ENCODE measurements at places on chromosomes 5 and 9.
A peak's percentile ranks its signal among the peaks of the same experiment; 100 is the strongest.

GRCh38 chr5:75862872-75863271 is 145.6 kb upstream of the POC5 start:
- no peak for DNase-seq

DNA sequence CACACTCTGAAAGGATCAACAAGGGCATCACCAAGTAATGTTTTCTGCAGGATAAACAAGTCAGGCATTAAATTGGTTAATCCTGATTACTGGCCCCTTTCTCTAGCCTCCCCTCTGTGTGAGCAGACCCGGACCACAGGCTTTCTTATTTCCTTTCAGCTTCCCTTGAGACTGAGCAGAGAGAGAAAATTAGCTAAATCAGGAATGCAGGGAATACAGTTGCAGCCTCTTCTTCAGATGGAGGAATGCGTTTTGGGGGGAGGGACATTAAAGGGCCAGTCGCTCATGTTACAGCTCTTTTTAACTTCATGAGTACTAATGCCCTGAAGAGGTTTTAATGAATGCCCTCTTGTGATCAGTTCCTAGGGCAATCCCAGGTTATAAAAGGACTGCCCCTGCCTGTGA is 19.8 kb downstream of the PCDHAC2 start:
- no peak for DNase-seq

DNA sequence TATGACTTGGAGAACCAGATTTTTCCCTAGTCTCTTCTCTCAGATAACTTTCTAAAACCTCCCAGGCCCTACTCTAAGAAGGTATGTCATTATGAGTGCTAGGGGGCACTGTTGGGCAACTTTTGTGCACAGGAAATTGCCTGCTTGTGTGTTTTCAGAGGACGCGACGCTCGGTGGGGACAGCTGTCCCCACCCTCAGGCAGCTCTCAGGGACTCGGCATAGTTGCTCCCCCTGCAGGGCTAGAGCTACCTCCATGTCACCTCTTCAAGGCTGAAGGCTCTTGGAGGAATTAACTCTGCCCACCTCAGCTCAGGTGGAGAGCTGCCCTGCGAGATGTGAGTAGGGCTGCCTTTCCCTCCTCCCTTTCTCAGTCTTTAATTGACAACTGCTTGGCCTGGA is 10.2 kb upstream of the TIFAB start:
- peak; percentile 91 for DNase-seq

- no peak for DNase-seq
Measured at GRCh38 chr9:101307051-101307450, 77.8 kb downstream of the BAAT start.

- DNase-seq: no peak
Measured at GRCh38 chr5:59449905-59450644, 443.5 kb downstream of the PDE4D start.

GRCh38 chr9:89639367-89639795 is 34.6 kb downstream of the GADD45G start:
- no peak for DNase-seq

GRCh38 chr5:10019236-10019635 is 230.5 kb downstream of the ATPSCKMT start:
- DNase-seq: no peak

DNA sequence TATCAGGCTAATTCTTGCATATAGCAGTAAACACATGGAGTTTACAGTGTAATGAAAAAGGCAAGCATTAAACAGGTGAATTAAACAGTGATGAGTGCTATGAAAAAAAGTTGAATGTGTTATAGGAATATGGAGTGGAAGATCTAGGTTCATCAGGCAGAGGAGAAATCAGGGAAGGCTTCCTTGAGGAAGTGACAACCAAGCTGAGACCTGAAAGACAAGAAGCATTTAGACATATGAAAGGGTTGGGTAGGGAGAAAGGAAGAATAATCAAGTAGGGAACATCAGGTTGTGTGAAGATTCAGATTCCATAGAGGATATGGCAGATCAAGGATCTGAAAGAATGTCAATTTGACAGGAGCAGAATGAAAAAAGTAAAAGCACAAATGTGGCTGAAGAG is 612.5 kb downstream of the PRELID2 start:
- DNase-seq: no peak

Measured in 8988T (cell line).